ENCODE measurements at places on chromosomes 4 and X. TPM values are rescaled to one million over a fixed set of nuclear protein-coding genes. Genes with fewer than 3 reads are reported as not detected.

Gene CXCL5
- total RNA-seq, result 0.77 TPM

Gene NSUN7
- 0.51 TPM for total RNA-seq

Gene AR
- total RNA-seq, result 0.06 TPM

Gene NEXMIF
- 0.21 TPM for total RNA-seq

Gene TRAM1L1
- total RNA-seq, result 3.8 TPM

Gene UCP1
- 0.34 TPM for total RNA-seq

Gene NUP62CL
- 2.2 TPM for total RNA-seq

Gene MAGEC3
- total RNA-seq, result not detected

Gene ATRX
- 18.1 TPM for total RNA-seq

Gene CXCL1
- total RNA-seq, result 21.4 TPM

Gene AMTN
- total RNA-seq, result 98.3 TPM

Gene PF4V1
- not detected for total RNA-seq

Gene GPR78
- not detected for total RNA-seq

Gene POU3F4
- not detected for total RNA-seq

Gene PAGE5
- total RNA-seq, result 326 TPM

- no peak for DNase-seq
Observed at GRCh38 chr4:20264688-20265087, 13.0 kb downstream of the SLIT2 start.

DNA sequence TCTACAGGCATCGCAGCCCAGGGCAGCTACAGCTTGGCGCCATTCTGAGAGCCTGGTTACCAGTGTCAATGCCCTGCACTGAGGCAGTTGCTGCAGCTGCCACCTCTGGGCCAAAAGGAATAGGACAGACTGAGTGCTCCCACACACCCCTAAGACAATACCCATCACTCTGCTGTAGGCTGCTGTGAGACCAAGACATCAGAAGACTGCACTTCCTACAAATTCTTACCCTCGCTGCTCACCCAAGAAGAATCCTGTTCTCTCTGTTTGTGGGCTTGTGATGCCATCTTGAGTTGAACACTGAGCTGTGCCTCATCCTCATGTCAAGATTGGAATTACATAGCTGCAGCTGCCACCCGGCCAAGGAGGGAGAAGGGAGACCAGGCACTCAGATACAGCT, 1847.0 kb upstream of the PCDH10 start:
- no peak for DNase-seq

- DNase-seq, result no peak
Observed at GRCh38 chr4:144208074-144208473, 67.6 kb upstream of the GYPA start.

DNA sequence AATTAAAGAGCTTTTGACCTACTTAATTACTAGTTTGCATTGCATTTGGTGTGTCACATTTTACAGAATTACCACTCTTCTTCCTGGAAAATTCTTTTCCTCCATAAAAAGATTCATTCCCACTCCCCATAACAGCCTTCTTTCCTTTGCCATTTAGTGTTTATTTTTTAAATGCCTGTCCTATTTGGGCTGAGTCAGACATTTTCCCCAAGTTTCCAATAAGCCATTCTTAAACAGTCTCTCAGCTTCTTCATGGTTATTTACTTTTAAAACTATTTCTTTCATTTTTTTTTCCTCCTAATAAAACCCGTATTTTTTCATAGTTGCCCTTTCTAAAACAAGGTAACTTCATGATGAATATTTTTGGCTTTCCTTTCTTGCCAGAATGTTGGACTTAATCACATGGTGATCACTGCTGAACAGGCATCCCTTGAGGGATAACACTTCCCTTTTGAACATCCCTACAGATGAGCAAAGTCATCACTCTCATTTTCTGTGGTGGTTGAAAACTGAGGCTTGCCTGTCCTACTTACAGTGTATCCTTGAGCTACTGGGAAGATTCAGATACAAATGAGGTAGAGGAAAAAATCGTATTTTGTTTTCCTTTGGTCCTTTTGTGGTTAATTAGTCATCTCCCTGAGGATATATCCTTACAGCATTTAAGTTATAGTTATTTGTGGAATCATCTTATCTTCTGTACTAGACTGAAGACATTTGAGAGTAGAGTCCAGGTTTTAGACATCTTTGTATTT, 520.5 kb upstream of the NR3C2 start:
- DNase-seq, result no peak

- no peak for DNase-seq
Observed at GRCh38 chr4:6320663-6321062, 51.0 kb downstream of the WFS1 start.

GRCh38 chr4:89108091-89108490, 3.2 kb upstream of the TIGD2 start:
- no peak for DNase-seq

GRCh38 chr4:150209140-150209829, 131.0 kb downstream of the DCLK2 start:
- peak; percentile 48 for DNase-seq

DNA sequence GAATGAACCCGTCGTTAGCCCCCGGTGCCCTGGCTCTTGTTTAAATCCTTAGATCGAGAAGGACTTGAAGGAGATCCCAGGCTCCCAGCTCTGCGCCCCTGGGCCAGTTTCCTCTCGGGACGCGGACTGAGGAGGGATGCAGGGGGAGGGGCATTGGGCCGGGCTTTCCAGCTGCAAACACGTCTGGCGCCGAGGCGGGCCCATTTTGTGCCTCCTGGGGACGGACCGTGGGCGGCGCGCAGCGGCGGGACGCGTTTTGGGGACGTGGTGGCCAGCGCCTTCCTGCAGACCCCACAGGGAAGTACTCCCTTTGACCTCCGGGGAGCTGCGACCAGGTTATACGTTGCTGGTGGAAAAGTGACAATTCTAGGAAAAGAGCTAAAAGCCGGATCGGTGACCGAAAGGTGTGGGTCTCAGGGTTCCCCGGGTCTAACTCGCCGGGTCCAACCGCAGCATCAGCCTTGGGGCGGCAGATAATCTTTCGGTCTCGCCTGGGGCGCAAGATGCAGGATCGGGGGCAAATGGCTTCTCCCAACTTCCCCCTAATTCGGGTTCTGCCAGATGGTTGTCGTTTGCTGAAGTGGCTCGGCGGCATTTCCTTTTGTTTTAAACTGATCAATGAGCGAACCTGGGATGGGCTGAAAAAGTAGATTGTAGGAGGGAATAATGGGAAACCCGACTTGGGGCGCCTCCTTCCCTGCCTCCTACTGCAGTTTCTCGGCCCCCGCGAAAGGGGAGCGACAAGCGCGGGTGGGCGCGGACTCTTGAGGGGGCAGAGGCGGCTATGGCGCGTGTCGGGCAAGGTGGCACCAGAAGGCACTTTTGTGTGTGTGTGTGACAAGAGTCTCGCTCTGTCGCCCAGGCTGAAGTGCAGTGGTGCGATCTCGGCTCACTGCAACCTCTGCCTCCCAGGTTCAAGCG, 2.9 kb downstream of the PDGFRA start:
- DNase-seq, result peak; percentile 36

DNA sequence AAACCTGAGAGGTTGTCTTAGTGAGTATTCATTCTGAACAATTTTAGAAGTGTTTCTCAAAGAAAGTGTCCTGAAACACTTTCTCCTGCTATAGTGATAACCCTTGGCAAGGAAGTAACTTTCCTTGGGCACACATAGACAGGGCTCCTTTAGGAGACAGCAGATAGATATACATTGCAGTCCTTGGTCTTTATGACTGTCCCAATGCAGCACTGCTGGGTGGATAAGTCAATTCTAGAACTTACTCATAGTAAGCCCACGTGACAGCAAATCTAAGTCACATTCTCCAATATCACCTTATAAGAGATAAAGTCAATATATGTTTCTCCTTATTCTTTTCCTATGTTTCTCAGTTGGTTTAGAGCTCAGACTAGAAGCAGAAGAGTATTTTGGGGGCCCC, 46.7 kb downstream of the GPRASP3 start:
- DNase-seq, result no peak

GRCh38 chr4:65391814-65392213, 278.5 kb downstream of the EPHA5 start:
- no peak for DNase-seq

DNA sequence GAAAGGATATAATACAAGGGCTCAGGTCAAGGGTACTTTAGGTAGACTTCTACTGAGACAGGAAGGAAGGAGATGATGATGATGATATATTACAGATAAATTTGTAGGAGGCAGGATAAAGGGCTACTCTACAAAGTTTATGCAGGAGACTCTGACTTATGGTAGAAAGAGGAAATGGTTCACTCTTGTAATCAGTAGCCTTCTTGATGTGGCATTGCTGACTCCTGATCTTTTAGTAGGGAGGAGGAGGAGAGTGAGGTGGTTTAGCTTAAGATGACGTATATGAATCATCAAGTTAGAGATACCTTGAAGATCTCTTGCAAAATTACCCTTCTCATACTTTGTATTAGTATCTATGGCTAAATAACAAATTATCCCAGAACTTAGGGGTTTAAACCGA, 4.7 kb downstream of the BLTP1 start:
- no peak for DNase-seq

DNA sequence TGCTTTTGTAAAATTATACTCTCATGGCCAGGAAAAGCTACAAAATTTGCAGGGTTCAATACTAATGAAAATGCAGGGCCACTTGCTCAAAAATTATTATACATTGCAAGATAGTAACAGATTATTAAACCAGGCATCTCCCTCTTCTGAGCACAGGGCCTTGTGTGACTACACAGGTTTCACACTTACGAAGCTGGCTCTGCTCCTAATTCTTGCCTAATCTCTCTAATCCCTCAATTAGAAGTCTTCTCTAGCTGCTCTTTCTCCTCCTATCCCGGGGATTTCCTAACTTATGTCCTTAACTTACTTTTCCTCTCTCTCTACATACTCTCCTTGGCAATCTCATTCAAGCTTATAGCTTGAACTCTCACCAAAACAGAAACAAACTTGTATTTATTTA, 168.3 kb downstream of the AREG start:
- DNase-seq, result no peak

DNA sequence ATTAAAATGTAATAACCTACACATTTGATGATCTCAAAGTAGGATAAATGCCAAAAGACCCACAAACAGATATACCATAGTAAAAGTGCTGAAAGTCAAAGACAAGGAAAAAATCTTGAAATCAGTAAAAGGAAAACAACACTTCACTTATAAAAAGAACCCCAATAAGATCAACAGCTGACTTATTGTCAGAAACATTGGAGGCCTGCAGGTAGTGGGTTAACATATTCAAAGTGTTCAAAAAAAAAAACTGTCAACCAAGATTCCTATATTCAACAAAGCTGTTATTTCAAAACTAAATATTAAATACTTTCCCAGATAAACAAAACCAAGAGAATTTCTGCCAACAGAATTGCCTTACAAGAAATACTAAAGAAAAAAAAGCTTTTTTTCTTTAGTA, 347.1 kb downstream of the GUCY2F start:
- no peak for DNase-seq

DNA sequence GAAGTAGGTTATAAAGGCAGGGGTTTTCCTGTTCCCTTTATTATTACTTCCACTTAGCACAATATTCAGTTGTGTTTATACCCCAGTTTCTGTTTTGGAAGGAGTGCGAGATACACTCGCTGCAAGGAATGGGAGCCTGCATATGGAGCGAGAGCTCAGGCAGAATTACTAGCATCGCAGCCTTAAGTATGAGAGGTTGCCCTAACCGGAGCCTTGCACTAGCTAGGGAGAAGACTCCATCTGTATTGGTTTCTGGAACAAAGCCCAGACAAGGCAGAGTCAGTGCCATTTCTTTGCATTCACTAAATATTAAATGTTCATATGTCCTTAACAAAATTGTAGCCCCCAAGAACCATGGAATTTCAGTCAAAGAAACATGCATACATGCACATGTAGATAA, 6.2 kb upstream of the DCTD start:
- DNase-seq, result no peak

DNA sequence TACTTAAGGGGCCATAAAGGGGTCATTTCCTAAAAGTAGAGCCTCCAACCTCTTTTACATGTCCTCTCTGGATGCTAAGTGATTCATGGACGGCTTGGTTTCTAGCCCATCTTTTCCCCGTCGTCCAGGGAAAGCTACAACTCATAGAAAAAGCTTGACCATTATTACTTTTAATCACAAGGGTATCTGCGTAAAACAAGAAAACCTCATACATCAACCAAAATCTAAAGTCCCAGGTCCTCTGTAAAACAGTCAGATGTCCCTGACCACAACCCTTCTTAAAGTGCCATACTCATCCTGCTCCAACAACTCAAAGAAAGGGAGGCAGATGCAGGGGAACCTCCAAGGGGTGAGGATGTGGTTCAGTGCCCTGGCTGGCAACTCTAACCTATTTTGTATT, 29.6 kb downstream of the ADGRA3 start:
- no peak for DNase-seq

GRCh38 chr4:107472265-107472948, 247.6 kb downstream of the PAPSS1 start:
- no peak for DNase-seq

- DNase-seq, result no peak
Observed at GRCh38 chrX:93932471-93933220, 258.6 kb downstream of the FAM133A start.

GRCh38 chr4:1770245-1770644, 22.8 kb upstream of the FGFR3 start:
- DNase-seq, result no peak

- DNase-seq, result no peak
Observed at GRCh38 chr4:127446427-127446885, 186.3 kb upstream of the INTU start.

GRCh38 chr4:146638786-146639505, at the start of gene POU4F2:
TSS of gene POU4F2 (plus strand) at chr4:146638893. CDS start at chr4:146639141, 248 bp downstream.
- DNase-seq, result peak; percentile 44

GRCh38 chr4:183729430-183730328, 70.6 kb downstream of the TRAPPC11 start:
- DNase-seq, result peak; percentile 68

- no peak for DNase-seq
Observed at GRCh38 chr4:66926687-66927086, 618.6 kb downstream of the CENPC start.

DNA sequence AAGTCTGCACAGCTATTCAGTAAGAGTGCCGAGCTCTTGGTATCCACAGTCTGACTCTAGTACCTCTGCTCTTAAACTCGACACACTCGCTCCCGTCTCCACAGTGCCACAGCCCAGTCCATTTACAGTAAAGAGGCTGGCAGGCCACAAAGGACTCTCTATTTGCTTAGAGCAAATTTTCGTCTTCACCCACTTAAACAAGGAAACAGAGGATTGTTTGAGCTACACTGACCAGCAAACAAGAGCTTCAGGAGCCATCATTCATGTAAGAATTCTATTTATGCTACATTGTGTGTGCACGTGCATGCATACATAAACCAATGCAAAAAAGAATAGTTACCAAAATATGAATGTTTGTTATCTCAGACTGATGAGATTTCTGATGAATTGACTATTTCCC, 290.2 kb downstream of the USP46 start:
- no peak for DNase-seq

GRCh38 chr4:107044170-107044569, 8.1 kb upstream of the DKK2 start:
- no peak for DNase-seq

GRCh38 chr4:105181259-105181658, 34.6 kb downstream of the TET2 start:
- no peak for DNase-seq
